SK-MEL-5 (cell line): ENCODE measurements at places on chromosomes 12 and 14.
A peak's percentile ranks its signal among the peaks of the same experiment; 100 is the strongest.

GRCh38 chr12:94457311-94457710 lies 2.4 kb downstream of the CEP83 start:
- no peak for DNase-seq

DNA sequence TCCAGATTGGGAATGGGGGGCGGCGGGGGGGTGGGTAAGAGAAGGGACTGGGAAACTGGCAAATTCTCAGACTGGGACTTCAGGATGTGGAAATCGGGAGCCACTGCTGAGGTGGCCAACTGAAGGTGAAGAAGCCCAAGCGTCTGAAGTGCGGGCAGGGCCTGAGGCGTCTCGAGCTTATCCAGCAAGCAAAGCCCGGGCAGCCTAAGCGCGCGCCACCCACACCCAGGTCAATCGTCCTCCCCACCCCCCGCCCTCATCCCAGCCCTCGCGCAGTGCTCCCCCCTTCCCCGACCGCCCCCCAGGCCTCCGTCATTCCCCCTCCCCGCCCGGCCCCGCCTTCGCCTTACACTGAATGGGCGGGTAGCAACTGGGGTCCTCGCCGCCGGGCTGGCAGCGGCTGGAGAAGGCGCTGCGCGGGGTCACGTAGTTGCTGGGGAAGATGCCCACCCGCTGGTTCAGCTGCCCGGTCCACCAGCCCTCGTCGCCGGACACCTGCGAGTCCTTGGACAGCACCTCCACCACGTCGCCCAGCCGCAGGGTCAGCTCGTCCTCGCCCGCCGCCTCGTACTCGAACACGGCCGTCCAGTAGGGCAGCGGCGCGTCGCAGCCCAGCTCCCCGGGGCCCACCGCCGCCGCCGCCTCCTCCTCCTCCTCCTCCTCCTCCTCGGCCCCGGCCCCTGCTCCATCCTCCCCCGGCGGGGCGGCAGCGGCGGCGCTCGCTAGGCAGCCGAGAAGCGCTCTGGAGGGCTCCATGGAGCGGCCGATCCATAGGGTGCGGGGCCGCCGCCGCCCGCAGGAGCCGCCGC lies 693 bp downstream of the MAP3K9 start:
- DNase-seq, result peak; percentile 24

GRCh38 chr12:126358806-126359205 lies 1293.6 kb downstream of the AACS start:
- peak; percentile 59 for DNase-seq

DNA sequence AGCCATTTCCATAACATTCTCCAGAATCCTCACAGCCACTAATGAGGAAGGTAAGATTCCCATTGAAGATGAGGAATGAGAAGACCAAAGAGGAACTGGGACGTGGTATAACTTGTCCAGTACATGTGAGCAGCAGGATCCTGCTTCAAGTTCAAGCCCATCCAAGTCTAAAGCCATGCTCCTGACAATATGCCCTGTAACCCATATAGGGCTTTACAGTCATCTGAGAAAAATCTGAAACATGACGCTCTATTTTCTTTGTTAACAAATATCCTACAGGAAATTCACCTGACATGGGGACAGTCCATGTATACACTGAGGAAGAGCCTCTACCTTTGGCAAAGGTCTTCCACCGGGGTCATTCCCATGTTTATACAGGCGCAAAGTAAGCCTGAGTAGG lies 3.1 kb upstream of the ACTR6 start:
- no peak for DNase-seq

DNA sequence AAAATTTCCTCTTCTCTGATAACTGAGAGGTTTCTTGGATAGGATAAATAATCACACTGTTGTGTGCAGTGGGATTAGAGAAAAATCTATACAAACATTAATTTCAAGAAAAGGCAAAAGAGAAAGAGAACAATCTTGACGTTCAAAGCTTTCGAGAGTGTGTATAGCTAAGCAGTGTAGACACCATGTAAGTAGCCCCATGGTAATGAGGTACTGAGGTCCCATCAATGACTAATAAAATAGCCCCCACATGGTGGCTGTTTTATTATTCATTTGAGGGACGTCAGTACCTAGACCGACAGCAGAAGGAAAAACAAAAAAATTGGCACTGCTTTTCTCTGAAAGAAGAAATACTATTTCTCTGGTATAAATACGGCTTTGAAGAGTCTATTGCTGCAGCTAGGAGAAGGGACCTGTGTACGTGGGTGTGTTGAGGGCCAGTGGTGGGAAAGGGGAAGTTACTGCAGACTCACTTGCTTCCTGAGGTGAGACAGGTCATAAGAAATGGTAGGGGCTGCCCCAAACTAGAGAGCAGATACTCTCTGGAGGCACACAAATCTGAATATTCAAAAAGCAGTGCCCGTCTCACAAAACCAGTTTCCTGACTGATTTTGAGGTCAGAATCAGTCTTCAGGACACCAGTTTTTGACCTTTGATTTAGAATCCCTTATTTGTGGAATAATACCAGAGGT lies 339.8 kb downstream of the EMP1 start:
- DNase-seq, result no peak

- DNase-seq, result no peak
These were observed 370.2 kb downstream of the ADGRD1 start for GRCh38 chr12:131323879-131324278.

DNA sequence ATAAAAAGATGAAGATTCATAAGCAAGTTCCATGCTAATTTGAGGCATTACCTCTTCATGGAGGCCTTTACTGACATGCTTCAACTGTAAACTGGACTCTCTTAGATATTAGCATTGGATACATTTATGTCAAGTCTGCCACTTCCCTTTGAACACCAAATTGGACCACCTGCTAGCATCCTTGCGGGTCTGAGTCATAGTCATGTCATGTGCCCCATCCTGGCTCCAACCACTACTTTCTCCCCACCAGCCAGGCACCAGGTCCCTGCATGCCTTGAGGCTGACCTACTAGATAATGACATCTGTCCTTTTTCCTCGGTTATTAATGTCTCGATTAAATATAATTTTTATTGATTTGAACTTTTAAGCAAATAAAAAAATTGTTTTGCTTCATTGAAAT lies 32.9 kb upstream of the EEA1 start:
- peak; percentile 44 for DNase-seq

DNA sequence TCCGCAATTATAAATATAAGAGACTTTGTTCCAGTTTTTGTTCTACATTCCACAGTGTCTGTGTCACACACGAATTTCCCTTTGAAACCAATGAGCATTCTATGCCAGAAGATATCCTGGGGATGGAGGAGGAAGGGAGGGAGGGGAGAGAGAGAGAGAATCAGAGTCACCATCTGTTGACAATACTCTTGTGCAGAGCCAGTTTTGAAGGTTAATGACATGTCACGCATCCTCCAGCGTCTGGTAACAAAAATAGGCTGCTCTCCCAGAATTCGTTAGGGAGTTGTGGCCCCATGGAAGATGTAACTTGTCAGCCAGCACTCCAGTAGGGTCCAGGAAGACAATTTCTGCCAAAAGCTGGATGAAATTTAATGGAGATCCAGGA lies 213.5 kb upstream of the KRR1 start:
- peak; percentile 68 for DNase-seq

DNA sequence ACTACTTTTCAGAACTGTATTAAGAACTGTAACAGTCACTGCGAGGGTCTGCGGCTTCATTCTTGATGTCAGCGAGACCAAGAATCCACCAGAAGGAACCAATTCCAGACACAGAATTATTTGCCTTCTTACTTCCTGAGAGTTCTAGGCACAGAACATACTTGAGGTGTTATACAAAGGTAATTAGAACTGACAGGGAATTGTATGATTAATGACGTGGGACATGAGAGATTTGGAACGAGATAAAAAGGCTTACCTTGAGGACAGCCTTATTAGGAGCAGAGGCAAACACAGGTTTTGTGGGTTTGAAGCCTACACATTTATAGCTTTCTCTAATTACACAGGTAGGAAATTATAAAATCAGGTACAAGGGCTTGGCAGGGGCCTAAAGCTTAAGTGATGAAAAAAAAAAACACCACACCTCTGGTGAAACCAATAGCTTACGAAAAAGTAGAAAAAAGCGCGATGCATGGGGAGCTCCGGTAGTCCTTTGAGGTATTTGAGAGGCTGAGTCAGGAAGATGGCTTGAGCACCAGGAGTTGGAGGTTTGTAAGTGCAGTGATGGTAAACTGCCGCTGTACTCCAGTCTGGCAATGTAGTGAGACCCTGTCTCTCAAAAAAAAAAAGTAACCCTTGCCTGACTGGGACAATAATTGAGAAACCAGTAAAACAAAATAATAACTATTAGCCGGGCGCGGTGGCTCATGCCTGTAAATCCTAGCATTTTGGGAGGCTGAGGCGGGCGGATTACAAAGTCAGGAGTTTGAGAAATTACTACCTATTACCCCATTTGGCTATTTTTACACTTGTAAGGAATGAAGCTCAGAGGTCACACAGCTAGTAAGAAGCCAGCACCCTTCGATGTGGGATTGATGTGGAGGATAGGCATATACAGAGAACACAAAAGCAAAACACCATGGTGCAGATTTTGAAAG lies 795 bp upstream of the ACOT2 start:
- peak; percentile 15 for DNase-seq

DNA sequence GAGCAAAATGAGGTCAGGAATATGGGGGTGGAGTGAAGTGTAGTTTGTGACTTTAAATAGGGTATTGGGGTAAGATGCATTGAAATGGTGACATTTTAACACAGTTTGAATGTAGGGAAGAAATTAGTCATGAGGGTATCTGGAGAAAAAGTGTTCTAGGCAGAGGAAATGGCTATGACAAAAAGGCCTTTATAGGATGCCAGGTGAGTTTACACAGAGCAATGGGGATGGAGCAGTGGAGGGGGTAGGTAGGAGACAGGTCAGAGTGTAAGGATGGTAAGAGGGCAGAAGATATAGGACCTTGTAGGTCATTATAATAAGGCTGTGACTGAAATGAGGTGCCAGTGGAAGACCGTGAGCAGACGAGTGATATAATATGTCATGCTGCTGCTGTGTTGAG lies 30.4 kb downstream of the HEATR5A start:
- DNase-seq, result no peak

GRCh38 chr14:89797148-89797547 lies 157.4 kb downstream of the EFCAB11 start:
- no peak for DNase-seq
